NCI-H69 (cell line): ENCODE measurements at places on chromosomes 2 and 18.
A peak's percentile ranks its signal among the peaks of the same experiment; 100 is the strongest.

DNA sequence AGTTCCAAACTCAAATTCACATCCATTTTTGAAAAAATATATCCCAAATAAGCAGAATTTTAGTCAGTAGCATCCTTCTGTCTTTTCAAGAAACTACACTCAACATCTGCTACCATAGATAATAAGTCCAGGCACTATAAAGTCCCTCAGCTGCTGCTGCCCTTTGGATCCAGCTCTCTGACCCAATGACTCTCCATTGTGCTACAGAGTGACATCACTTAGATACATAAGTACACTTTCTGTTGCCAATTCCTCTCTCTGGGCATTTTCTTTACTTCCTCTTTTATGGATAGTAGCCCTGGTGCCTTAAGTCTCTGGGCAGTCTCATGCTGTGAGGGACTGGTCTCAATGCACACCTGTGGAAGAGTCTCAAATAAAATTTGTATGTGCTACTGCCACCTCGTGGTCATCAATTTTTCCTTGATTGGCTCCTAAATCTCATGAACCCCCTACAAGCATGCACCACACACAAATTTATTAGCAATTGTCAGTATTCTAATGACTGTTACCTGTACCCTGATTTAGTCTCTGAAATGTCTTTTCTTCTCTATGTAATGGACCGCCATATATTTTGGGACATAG, 219.2 kb downstream of the LRP1B start:
- DNase-seq: peak; percentile 72

- DNase-seq: no peak
Observed at GRCh38 chr2:32418778-32419177, 62.0 kb downstream of the BIRC6 start.

DNA sequence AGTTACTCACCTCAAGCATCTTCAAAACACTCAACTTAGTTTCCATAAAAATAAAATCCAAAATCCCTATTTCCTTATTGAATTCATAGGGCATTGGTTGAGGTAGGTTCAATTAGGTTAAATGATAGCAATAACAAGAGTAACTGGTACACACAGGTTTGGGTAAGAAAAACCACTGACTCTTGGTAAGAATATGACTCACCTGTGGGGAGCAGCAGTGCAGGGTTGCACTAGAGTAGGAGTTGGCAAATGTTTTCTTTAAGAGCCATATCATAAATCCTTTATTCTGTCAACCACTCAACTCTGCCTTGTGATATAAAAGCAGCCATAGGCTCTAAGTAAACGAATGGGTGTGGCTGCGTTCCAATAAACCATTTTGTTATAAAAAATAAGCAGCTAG, 71.4 kb upstream of the CDH20 start:
- DNase-seq: peak; percentile 45

GRCh38 chr2:169397697-169398096, 35.4 kb upstream of the LRP2 start:
- DNase-seq: peak; percentile 49

GRCh38 chr18:49168281-49168985, 217.7 kb upstream of the SMAD7 start:
- DNase-seq: peak; percentile 89

DNA sequence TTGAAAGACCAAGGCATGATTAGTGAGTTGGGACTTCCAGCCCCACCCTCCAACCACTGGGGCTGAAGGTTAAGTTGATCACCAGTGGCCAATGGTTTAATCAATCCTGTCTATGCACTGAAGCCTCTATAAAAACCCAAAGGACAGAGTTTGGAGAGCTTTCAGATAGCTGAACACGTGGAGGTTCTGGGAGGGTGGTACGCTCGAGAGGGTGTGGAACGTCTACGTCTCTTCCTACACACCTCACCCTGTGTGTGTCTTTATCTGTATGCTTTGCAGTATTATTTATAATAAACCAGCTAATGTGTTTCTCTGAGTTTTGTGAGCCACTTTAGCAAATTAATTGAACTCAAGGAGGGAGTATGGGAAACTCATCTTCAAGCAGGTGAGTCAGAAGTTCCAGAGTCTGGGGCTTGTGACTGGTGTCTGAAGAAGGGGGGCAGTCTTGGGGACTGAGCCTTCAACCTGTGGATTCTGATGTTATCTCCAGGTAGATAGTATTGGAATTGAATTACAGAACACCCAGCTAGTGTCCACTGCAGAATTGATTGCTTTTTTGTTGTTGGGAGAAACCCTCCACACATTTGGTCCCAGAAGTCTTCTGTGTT, 20.3 kb downstream of the ACTR3 start:
- no peak for DNase-seq

DNA sequence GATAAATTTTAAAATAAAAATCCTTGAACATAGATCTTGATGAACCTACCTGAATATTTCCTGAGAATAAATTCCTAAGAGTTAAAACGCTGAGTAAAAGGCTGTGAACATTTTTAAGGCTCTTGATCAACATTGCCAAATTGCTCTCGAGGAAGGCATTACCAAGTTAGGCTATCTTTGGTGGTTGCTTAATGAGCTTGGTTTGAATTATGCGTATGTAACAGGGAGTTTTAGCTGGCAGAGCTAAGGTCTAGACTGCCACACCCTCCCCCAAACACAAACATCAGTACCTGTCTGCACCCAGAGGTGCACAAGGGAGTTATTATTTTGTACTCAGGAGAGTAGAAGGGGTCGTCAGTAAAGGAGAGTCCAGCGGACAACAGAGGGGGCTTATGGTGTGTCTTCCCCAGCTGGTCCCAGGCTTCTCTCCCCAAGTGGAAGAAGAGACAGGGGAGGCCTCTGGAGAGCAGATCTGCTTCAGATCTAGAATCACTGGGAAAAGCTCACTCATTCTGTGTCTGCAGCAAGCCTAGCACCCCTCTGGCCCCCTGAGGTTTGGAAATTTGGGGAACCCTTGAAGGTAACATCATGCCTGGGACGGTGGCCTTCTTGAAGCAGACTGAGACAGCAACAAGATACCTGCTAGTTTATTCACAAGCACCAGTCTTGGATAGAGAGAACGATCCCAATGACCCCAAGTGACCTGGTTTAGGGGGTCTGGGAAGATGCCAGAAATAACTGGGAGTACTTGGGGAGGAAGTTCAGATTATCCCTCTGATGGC, 197.2 kb upstream of the ID2 start:
- DNase-seq: peak; percentile 17

DNA sequence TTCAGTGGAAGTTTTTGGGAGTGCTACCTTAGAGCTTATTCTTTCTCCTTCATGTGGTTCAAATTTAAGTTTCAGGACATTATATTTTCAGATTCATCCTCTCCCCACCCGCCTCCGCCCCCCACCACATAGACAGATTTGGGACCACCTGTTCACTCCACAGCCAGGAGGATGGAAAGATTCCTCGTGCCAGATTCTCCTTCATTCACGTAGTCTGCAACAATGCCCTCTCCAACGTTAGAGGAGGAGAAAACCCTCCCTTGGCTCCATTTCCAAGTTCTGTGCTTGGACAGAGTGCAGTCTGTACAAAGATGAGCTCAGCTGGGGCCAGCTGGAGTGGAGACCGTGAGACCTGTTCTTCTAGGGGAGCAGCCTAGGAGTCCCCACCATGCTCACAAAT, 26.2 kb downstream of the POU3F3 start:
- DNase-seq: no peak

DNA sequence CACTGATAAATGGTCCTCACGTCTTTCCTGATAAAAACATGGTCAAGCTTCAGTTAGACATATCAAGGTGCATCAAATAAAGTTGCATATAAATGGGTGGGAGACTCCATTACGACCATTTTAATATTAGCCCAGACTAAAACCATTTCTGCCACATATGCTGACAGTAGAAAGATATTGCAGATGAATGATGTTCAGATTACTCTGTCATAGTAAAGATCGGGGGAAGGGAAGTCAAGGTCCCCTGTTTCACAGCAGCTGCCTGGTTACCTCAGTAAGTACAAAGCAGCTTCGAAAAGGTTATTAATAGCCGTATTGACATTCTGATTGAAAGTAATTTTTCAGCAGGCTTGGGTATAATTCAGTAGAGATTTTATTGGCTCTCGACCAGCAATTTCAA, 927.7 kb upstream of the CDH2 start:
- DNase-seq: no peak

DNA sequence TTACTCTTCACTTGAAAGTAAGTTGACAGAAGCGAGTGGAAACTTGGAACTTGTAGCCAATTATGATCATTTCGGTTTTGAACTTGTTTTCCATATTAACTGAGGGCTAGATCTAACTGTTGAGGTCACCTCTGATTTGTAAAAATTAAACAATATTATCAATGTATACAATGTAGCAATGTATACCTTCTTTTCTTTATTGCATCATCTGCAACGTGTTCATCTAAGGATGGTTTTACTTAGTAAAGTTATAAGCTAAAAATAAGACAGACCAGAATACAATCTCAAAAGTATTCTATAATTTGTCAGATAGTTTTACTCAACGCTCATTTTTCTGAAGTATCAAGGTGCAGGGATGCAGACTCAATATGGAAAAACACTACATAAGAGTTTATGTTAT, 435.0 kb upstream of the TNP1 start:
- no peak for DNase-seq

- DNase-seq: no peak
Observed at GRCh38 chr2:61493523-61493942, 22.6 kb upstream of the USP34 start.

- DNase-seq: no peak
Observed at GRCh38 chr2:37880551-37880950, 44.5 kb upstream of the RMDN2 start.

GRCh38 chr2:156573710-156574109, 137.5 kb downstream of the GPD2 start:
- no peak for DNase-seq

GRCh38 chr18:21557607-21558253, 42.8 kb downstream of the ESCO1 start:
- no peak for DNase-seq

DNA sequence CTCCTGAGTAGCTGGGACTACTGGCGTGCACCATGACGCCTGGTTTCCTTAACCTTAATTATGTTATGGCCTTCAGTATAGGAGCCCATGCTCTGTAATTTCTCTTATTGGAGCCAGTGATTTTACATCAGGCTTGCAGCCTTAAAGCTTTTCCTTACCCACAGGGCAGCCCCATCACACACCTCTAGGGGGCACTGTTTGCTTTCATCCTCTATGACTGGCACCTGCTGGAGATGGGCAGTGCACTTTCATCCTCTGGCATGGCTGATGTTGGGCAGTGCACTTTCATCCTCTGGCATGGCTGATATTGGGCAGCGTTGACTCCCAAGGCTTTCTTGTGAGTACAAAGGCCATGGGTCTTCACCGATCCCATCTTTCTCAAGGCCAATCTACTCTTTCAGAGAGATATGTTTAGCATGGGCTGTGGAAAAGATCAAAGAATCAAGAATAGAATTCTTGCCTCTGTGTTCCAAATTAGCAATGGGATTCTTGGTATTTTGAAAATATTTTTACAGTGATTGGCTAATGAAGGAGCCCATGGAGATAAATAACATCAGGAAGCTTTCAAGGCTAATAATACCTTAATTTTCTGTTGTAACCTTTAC, 80.7 kb upstream of the MEX3C start:
- DNase-seq: peak; percentile 81

DNA sequence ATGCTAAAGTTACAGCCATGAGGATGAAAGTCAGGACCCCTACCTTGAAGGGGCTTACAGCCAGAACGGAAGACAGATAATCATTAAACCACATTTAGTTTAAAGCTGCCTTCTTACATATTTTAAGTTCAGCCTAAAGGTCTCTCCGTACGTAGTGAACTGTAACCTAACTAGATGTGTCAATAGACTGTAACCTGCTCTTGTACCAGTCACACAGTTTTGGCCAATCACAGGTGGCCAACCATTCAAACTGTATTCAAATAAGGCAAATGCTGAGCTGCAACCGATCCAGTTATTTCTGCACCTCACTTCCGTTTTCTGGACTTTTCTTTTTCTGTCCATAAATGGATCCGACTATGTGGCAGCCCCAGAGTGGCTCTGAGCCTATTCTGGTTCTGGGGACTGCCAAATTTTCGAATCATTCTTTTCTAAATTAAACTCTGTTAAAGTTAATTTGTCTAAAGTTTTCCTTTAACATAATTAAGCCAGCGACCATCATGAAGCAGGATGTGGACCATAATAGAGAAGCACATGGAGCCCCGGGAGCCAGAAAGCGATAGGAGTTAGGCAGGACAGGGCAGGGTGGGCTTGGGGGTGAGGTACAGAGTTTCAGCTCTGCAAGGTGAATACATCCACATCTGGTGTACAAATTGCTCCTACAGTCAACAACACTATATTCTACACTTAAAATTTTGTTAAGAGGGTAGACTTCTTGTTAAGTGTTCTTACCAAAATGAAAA, 48.4 kb upstream of the YPEL5 start:
- DNase-seq: no peak

DNA sequence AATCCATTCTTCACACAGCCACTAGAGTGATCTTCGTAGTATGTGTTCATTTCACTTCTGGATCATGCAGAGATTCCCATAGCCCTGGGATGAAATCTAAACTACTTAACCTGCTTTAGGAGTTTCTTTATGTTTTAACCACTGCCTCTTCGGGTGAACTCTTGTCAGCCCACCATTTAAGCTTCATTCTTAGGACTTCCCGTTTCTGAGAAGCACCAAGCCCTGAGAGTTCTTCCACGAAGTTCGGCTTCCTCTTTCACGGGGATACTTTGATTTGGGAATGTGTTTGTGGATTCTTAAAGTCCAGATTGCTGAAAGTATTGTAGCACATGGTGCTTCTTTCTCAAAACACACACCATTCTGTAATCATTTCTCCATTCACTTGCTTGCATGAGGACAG, 205.0 kb downstream of the UBE2E3 start:
- DNase-seq: no peak

DNA sequence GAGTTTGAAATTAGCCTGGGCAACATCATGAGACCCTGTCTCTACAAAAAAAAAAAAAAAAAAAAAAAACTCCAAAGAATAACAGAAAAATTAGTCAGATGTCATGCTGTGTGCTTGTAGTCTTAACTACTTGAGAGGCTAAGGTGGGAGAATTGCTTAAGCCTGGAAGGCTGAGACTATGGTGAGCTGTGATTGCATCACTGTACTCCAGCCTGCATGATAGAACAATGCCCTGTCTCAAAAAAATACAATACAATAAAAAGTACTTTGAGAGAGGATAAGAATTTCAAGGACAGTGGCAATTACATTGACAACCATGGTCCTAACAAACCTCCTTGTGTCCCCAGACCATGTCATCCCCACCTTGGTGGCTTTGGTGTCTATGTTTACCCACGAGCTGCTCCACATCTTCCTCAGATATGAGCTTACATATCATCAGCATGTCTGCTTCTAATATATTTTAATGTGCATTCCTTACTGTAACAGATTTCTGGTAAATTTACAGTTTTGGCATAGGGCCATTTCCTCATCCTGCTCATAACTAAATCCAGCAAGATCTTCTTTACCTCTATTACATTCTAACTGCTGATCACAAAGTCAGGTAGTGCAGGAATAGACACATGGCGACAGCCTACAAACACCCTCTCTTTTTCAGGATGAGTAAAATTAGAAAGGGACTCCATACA, 437.7 kb upstream of the HNRNPA3 start:
- no peak for DNase-seq
